ENCODE measurements at places on chromosomes 1 and 21.

GRCh38 chr1:226332947-226333346 lies 24.0 kb upstream of the LIN9 start:
- DNase-seq: no peak

GRCh38 chr1:32195972-32196823 lies 4.2 kb upstream of the CCDC28B start:
- no peak for DNase-seq

DNA sequence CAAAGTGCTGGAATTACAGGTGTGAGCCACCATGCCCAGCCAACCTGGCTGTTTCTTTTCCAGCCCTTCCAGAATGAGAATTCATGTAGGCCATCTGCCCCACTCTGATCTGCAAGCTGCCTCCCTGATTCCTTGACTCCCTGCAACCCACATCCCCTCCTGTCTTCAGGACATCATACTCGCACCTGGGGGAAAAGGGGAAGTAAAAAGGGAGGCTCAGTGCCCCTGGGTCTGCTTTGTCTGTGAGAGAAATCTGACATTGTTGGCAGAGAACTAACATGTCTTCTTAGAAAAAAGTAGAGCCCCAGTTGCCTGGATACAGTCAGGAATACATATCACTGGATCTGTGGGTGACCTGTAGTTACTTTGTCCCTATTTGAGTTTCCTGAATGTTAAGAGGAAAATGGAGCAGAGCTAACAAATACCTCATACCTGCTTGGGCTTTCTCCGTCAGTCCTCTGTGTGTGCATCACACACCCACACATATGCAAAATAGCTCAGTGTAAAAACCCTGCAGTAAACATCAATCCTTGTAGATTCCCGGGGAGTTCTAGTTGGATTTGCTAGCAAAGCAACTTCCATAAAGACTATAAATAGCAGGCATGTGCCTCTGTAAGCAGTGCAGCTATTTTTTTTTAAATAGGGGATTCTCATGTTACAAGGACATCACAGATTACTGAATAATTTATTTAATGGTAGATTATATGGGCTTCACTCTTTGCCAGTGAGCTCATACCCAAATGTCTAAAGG lies 62.9 kb downstream of the TEX35 start:
- no peak for DNase-seq

- DNase-seq: no peak
Observed at GRCh38 chr21:28237661-28238060, 755.0 kb downstream of the LTN1 start.

- peak; percentile 2 for DNase-seq
Observed at GRCh38 chr21:41328660-41329607, 12.3 kb downstream of the FAM3B start.

GRCh38 chr1:229180161-229180560 lies 90.8 kb upstream of the RAB4A start:
- no peak for DNase-seq

- no peak for DNase-seq
Observed at GRCh38 chr1:37845049-37845646, 14.2 kb downstream of the MTF1 start.

GRCh38 chr1:80153762-80154161 lies 1147.2 kb upstream of the ADGRL4 start:
- DNase-seq: no peak

DNA sequence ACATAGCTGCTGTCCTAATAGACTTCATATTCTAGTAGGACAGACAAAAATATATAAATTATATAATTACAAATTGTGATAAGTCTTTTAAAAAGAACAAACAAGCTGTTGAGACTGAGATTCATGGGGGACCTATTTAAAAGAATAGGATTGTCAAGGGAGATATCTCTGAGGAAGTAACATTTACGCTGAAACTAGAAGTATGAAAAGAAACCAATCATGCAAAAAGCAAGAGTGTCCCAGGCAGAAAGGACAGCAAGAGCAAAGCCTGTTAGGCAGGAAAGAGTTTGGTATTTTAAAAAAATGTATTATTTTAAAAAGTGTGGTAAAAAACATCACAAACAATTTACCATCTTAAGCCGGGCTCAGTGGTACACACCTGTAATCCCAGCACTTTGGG lies 9.1 kb upstream of the METTL13 start:
- DNase-seq: no peak

- DNase-seq: no peak
Observed at GRCh38 chr1:114118351-114118990, 35.2 kb downstream of the SYT6 start.

GRCh38 chr21:42219606-42220137 lies 732 bp downstream of the ABCG1 start:
- DNase-seq: no peak

GRCh38 chr1:226082959-226083301 lies 20.4 kb downstream of the H3-3A start:
- DNase-seq: peak; percentile 38

GRCh38 chr1:17239420-17239819 lies 9.5 kb upstream of the PADI3 start:
- DNase-seq: peak; percentile 96

DNA sequence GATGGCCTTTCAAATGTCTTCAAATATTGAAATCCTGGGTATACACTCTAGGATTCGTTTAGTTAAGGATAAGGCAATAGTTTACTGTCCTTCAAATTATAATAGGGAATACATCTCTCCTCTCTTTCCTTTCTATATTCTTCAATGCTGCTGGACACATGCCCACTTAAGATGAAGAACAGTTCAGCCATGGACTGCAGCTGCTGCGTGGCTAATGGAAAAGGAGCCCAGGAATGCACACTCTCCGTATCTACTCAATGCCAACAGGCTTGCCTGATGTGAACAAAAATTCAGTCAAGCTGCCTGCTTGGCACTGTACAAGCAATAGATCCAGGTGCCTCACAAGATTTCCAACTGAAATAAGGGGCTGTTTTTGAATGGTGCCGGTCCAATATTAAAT lies 321.2 kb upstream of the LYPLAL1 start:
- no peak for DNase-seq

GRCh38 chr1:221824025-221824424 lies 82.1 kb upstream of the DUSP10 start:
- DNase-seq: peak; percentile 78

GRCh38 chr1:23581219-23581618 lies 21.9 kb upstream of the ID3 start:
- DNase-seq: peak; percentile 53

GRCh38 chr1:174974711-174975119 lies 25.0 kb upstream of the CACYBP start:
- DNase-seq: no peak

- DNase-seq: no peak
Observed at GRCh38 chr1:225329041-225329440, 98.8 kb downstream of the LBR start.

DNA sequence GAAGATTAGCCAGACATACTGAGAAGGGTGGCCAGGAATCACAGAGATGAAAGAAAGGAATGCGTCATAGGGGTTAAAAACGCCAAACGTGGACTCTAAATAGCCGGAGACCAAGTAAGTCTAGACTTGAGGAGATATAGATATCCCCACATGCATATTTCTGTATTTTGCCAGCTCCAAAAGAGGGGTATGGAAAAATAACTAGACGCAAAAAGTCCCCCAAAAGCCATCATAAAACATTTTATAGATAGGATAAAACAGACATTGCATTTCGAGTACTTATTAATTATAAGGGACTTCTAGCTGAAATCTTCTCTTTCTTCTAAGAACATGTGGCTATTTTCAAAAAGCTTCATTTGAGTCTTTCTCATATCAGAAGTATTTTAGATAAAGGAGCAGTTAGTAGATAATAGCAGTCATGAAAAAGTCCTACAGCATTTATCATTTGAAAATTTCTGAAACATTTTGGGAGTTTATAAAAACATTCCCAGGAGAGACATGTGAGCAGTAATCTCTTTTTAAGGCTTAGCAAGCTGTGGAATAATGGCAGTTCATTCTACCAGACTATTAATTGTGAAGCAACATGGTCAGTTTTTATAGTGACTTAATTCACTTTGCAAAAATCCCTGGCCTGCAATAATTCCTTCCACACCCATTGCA lies 6.1 kb downstream of the KIF26B start:
- DNase-seq: no peak

GRCh38 chr1:75135573-75136194 lies 1.5 kb downstream of the LHX8 start:
- DNase-seq: no peak

DNA sequence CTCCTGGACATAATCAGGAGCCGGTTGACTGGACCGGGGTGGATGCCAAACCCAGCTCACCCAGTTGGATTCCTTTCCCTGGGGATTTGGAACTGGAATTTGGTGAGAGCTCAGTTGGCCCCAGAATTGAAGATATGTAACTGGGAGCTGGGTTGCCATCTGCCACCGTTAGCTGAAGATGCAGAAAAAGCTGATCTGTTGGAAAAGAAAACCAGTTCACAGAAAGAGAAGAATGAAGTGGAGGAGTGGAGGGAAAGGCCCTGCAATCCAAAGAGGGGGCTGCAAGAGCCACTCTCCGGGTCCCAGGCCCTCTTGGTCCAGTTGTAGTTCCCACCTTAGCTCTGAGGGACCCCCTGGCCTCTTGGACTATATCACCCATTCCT lies 16.0 kb downstream of the TEX35 start:
- no peak for DNase-seq

- DNase-seq: no peak
Observed at GRCh38 chr1:30472009-30472408, 251.4 kb downstream of the MATN1 start.

- DNase-seq: peak; percentile 2
Observed at GRCh38 chr1:182092336-182092735, 30.8 kb upstream of the ZNF648 start.

DNA sequence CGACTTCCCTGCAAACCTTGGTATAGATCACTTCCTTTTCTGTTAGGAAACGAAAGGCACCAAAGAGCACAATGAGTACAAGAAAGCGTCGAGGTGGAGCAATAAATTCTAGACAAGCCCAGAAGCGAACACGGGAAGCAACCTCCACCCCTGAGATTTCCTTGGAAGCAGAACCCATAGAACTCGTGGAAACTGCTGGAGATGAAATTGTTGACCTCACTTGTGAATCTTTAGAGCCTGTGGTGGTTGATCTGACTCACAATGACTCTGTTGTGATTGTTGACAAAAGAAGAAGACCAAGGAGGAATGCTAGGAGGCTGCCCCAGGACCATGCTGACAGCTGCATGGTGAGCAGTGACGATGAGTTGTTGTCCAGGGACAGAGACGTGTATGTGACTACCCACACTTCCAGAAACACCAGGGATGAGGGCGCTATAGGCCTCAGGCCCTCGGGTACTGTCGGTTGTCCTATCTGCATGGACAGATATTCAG lies 18.5 kb downstream of the FAM89A start:
- peak; percentile 48 for DNase-seq

DNA sequence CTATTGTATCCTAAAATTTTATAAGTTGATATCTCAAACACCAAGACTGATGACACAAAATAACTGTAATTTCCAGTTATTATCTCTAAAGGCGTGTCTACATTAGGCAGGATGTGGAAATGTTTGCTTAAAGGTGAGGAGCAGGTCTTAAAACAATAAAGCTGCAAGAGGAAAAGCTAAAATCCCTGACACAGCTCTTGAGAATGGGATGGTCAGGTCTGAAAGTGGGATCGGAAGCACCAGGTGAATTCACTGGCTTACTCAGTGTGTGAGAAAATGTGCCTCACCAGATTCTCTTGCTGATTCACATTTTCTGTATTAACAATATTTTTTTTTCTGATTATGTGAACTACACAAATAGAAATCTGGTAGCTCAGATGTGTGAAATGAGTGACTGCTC lies 421.9 kb upstream of the ADAMTS5 start:
- DNase-seq: no peak

DNA sequence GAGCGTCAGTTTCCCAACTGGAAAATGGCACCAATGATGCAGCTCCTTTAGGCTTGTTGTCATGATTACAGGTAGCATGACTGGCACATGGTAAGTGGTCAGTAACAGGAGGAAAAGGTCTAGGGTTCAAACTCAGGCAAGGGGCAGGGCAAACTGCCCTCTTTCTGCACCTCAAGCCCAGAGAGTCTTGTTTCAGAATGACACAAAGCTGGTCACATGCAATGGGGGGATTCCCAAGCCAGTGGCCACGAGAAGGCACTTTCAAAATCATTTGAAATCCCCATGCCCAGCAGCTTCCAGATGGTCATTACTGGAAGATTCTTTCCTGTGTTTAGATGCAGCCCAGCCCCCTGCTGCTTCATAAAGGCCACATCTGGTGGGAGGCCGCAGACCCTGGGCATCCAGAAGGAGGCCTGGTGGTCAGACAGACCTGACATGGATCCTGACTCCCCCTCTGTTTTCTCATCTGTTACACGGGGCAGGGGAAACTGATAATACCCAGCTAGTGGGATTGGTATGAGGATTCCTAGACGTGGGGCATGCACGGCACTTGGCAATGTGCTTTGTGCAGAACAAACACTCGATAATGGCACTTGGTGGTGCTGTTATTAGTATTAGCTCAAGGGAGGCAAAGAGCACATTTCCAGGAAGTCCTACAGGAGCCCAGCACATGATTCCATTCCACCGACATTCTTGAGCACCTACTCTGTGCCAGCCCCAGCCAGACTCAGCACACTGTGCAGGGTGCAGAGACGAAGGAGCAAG lies 6.9 kb upstream of the PLA2G2D start:
- DNase-seq: no peak

GRCh38 chr1:228142155-228142691 lies 2.1 kb downstream of the GUK1 start:
- no peak for DNase-seq

DNA sequence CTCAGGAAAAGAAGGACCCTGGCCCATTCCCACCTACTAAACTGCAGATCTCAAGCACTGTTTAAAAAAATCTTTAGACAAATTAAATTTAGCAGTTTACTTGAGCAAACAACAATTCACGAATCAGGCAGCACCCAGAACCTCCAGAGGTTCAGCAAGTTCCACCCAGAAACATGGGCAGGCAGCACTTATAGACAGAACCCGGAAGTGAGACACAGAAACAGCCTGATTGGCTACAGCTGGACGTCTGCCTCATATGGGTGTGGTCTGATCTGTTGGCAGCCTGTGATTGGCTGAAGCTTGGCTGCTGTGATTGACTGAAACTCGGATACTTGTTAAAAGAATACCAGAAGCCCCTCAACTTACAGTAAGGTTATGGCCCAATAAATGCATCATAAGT lies 34.7 kb upstream of the COL6A2 start:
- DNase-seq: no peak

Data from fibroblast of skin of back (primary cell).